ENCODE measurements at places on chromosomes 2 and 18.

DNA sequence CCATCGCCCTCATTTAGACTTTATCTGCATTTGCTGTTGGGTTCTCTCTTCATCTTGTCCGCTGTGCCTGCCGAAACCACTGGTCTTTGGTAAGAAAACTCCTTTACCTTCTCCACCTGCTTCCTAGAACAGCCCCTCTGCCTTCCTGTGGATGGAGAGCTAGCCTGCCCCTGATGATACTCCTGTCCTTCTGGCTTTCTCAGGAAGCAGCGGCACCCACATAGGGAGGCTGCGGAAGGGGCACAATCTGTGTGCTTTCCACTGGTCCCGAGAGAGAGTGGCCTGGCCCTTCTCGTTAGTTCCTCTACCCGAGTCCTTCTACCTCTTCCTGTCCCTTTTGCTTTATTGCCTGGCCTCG, 80.3 kb upstream of the RBM44 start:
- no peak for DNase-seq

GRCh38 chr2:39227628-39228412, 15.9 kb downstream of the CDKL4 start:
- peak; percentile 16 for DNase-seq

DNA sequence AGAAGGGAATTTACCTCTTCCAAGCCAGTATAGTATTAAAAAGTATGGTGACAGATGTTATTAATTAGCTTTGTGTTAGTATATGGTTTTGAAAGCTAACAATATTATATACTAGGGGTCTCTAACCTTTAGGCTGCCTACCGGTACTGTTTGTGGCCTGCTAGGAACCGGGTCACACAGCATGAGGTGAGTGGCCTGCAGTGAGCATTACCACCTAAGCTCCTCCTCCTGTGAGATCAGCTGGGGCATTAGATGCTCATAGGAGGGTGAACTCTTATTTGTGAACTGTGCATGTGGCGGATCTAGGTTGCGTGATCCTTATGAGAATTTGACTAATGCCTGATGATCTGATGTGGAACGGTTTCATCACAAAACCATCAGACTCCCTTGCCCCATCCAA, 583.4 kb upstream of the CDH2 start:
- no peak for DNase-seq

GRCh38 chr18:58997811-58998337, 133.2 kb downstream of the ZNF532 start:
- DNase-seq, result no peak

DNA sequence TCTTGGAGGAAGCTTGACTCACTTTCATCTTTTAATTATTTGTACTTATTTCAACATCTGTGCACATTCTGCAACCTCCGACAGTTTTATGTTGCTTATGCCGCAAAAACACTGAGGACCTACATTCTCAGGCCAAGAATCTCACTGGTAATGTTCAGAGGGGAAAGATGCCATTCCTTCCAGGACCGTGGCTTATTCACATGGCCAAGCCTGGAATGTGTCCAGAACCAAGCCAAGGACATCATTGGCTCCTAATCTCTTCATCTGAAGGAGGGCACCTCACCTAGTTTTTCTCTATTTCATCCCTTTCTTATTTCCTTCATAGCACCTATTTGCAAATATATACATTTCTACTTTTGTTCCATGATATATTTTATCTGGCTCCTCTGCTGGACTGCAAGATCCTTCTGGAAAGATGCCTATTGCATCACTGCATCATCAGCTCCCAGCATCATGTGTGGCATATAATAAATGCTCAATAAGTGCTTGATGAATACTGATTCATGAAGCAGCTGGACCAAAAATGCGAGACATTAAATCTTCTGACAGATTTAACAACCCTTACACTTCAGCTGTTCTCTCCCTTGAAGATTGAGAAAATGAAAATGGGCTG, 377.1 kb downstream of the TNS1 start:
- no peak for DNase-seq

GRCh38 chr18:75529394-75529793, 101.9 kb upstream of the SMIM21 start:
- DNase-seq, result no peak

- no peak for DNase-seq
These were observed 47.4 kb upstream of the KIDINS220 start for GRCh38 chr2:8884812-8885211.

GRCh38 chr2:38315707-38316333, 61.3 kb downstream of the ATL2 start:
- no peak for DNase-seq

- no peak for DNase-seq
These were observed 211.6 kb downstream of the PID1 start for GRCh38 chr2:229059331-229060033.

GRCh38 chr2:212005085-212005671, 533.4 kb downstream of the ERBB4 start:
- DNase-seq, result no peak

GRCh38 chr18:23550898-23551297, 35.4 kb downstream of the NPC1 start:
- no peak for DNase-seq

GRCh38 chr18:13530879-13531387, 195.4 kb downstream of the FAM210A start:
- no peak for DNase-seq

DNA sequence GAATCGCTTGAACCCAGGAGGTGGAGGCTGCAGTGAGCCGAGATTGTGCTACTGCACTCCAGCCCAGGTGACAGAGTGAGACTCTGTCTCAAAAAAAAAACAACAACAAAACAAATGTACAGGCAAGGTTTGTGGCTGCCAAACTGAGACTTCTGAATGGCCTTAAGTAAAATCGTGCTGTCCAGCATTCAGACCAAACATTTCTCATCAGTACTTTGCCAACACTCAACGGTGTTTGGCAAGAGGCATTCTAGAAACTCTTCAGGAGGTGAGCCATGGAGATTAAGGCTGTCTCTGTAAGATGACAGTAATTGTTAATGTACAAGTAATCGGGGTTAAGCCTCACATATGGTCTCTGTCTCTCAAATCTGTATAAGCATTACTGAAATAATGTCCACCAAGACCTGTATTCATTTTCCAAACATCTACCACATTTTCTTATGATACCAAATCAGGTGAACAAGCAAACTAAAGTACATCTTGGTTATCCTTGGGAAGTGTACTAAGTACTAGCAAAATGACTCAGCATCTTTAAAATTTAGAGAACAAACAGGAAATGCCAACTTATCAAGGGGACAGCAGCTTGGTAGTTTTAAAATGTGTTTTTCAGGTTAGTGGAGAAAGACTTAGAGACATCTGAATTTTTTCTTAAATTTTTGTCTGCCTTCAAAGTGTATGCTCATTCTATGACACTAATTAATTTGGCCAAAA, 29.3 kb downstream of the SERPINE2 start:
- DNase-seq, result no peak

GRCh38 chr18:34835466-34835865, 125.4 kb downstream of the DTNA start:
- DNase-seq, result no peak

- no peak for DNase-seq
These were observed 51.6 kb downstream of the SPP2 start for GRCh38 chr2:234102112-234102511.

DNA sequence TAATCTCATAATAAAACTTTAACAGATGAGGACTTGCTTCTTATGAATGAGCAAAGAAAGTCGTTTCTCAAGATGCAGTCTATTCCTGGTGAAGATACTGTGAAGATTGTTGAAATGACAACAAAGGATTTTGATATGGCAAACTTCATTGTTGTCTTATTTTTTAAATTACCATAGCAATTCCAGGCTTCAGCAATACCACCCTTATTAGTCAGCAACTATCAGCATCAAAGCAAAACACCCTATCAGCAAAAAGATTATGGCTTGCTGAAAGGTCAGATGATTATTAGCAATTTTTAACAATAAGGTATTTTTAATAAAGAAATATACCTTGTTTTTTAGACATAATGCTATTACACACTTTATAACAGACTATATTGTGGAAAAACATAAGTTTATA, 88.3 kb downstream of the COL5A2 start:
- no peak for DNase-seq

GRCh38 chr2:197878792-197879191, 74.4 kb downstream of the PLCL1 start:
- DNase-seq, result no peak

DNA sequence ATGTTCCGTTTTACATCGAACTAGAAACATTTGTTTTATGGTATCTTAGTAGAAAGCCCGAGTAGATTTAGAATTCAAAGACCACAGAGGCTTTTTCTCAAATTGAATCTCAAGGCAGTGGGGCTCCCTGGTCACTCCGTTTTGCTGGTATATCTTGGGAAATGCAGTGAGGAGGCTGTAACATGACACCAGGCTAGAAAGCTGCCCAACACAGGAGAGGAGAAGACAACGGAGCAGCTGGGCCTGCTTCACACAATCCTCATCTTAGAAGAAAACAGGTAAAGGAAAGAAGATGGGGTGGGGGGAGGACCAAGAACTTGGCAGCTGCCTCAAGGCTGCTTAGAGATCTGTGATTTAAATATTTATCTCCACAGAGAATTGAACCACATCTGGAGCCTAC, 38.3 kb upstream of the EPB41L3 start:
- DNase-seq, result peak; percentile 45

- no peak for DNase-seq
These were observed 221.6 kb downstream of the RBM43 start for GRCh38 chr2:151040039-151040438.

DNA sequence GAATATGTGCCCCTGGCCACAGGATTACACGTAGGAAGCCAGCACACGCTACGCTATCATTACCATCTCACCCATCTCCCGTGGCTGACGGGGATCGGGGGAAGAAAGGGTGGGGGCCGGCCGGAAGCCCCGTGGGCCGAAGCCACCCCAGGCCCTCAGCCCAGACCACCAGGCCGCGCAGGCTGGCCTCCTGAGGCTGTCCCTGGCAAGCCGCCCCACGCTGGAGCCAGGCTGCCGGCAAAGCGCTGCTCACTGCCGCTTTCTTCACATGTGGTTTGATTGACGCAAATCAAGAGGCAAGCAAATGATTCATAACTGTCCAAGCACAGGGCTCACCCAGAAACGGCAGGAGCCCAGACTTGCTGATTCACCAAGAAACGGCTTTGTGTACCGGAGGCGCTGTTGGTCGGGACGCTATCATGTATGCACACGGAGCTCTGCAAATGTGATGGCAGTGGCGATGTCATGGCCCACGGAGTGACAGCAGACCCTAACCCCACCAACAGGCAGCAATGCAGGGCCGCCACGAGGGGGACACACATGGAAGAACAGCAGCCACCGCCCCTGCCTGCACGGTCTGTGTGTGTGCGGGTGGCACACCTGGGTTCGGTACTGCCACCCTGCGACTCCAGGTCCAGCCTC, 125.7 kb downstream of the HDAC4 start:
- DNase-seq, result no peak

- no peak for DNase-seq
These were observed 349.0 kb upstream of the PKDCC start for GRCh38 chr2:41698678-41699422.

GRCh38 chr2:75289771-75290170, 90.5 kb upstream of the TACR1 start:
- DNase-seq, result no peak

- no peak for DNase-seq
These were observed 72.7 kb upstream of the MBOAT2 start for GRCh38 chr2:9076210-9076609.

DNA sequence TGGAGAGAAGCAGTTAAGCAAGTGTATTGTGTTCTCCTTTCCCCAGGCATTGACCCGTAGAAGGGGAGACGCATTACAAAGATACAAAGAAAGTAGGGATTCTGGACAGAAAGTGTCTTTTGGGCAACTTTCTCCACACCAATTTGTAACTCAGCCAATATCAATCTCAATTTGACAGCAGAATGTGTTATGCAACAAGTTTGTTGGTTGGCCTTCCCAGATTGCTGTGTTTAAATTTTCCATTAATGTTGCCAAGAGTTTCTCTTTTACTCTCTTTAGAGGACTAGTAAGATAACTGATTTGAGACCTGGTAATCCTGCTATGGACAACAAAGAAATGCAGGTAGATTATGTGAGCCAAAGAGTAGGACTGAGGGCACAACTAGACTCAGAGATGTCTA, 279.6 kb downstream of the ZNF804A start:
- no peak for DNase-seq

DNA sequence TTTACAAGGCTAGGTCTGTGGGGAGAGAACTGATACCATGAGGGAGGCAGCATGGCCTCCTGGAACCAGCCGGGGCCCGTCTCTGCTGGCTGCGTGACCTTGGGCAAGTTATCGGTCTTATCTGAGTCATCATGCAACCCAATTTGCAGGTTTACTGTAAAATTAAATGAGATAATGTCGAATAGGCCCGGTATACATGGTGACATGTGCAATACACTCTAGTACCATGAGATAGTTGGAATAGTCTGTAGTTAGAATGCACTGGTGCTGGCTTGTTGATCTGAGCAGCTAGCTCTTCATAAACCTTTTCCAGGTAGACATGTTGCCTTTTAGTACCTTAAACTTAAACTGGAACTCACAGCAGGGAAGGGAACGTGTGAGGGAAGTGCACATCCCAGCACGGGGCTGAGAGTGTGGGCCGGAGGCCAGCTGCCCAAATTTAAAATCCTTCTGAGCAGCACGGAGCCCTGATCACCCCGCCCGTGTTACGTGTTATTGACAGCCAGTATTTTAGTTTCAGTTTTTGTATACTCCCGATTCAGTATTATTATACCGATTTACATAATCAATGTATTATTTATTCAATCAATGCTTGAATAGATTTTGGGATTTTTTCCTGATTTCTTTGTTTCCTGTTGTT, 72.4 kb upstream of the HS6ST1 start:
- DNase-seq, result no peak

GRCh38 chr2:1297372-1298159, 115.7 kb upstream of the TPO start:
- DNase-seq, result no peak

- DNase-seq, result no peak
These were observed 15.4 kb upstream of the MAL start for GRCh38 chr2:95010126-95010525.

DNA sequence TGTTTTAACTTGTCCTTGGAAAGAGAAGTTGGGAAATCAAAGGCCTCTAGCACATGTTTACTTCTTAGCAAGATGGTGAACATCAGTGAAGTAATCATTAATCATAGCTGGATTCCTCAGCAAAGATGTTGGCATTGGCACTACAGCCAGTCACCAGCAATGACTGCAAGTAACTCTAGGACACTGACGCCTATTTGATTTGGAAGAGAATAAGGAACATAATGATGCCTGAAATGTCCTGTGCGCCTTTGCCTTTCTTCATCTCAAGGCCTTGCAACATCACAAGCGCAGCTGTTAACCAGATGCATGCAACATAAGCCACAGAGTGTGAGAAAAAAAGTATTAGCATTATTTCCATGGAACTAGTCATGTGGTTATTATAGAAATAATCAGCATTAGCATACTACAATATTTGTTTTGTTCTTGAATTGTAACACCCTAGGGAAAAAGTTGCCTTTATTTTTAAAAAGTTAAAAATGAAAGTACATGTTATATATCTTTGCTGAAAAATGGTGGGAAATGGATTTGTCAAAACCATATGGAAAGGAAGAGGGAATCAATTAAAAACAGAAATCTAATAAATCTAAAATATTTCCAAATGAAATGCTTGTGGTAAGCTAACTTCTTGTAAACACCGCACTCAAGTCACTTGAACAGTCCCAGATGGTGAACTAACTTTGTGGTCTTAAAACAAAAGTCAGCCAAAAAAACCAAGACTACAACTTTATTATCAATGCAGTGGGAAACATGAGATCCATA, 55.6 kb downstream of the THADA start:
- DNase-seq, result no peak

All from DMS79 (cell line).